ENCODE measurements at places on chromosomes 6 and 20. TPM values are rescaled to one million over a fixed set of nuclear protein-coding genes. Genes with fewer than 3 reads are reported as not detected.

HDGFL1 gene
- not detected for polyA plus RNA-seq

WFDC5 gene
- not detected for polyA plus RNA-seq

AVP gene
- polyA plus RNA-seq = 0.25 TPM

KHDC1 gene
- polyA plus RNA-seq = 2.0 TPM

ADGB gene
- not detected for polyA plus RNA-seq

LY86 gene
- polyA plus RNA-seq = 1.5 TPM

MDFI gene
- 178 TPM for polyA plus RNA-seq

WFDC10B gene
- not detected for polyA plus RNA-seq

Data from adipose tissue (tissue), 3 donors.